ENCODE measurements at places on chromosomes 13 and 19.

DNA sequence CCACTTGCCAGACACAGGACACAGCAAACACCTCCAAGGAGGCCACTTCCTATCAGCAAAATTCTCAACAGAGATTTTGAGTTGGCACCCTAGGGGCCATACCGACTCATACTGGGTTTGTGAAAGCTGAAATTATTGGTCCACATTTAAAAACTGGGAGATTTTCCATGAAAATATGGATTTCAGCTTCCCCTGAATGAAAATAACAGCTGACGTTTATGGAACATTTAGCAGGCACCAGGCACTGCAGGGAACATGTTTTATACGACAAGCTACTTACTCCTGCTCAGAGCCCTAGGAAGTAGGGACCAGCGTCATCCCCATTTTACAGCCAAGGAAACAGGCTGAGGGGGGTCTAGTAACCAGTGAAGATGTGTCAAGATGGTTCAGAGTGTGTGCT lies 169.3 kb downstream of the IER2 start:
- no peak for DNase-seq

DNA sequence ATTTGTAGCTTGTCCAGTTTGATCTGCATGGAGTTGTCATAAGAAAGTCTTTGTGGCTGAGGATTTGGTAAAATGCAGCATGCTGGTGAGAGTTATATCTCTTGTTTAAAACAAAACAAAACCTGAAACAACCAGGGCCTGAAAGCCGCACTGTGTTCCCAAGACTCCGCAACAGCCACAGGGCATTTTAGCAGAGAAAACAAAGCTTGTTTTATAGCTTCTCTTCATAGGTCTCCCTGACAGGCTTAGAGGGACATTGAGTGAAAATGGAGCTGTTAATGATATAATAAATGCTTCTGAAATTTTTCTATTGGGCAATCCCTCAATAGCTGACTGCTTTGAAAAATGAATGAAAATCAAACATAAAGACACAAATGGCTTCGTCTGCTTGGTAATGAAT lies 148.7 kb upstream of the RNF113B start:
- no peak for DNase-seq

DNA sequence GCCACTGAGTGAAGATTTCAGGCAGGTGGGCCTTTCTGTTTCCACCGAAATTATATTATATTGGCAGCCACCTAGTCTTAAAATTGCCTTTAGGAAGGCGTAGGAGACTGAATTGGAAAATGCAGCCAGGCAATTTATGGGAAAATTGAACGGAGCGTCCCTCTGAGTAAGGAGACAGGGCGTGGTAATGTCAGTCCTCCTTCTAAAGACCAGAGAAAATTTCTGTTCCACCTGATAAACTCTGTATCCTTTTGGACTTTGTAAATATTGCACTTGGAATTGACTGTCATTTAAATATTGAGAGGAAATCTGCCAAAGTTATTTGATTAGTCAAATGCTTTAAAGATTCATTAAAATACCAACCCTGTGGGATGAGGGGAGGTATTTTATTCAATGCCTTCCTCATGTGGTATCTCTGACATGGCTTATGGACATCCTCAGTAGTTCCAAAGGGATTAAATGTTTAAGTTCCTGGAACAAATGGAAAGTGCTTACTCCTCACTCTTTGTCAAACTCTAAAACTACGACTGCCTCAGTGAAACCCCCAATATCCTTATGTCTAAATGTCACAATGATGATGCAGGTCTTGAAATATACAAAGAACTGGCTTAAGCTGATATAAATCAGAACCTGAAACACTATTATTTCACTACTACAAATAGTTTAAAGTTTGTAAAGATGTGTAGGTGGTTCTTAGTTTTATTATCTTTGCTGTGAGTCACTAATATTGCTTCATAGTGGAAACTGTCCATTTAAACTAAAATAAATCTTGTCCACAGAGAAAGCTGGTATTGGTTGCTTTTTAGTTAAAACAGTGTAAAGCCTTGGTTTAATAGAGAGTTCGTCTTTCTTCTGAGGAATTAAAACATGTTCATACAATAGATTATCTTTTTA lies 203.2 kb downstream of the FGF14 start:
- DNase-seq: peak; percentile 50

DNA sequence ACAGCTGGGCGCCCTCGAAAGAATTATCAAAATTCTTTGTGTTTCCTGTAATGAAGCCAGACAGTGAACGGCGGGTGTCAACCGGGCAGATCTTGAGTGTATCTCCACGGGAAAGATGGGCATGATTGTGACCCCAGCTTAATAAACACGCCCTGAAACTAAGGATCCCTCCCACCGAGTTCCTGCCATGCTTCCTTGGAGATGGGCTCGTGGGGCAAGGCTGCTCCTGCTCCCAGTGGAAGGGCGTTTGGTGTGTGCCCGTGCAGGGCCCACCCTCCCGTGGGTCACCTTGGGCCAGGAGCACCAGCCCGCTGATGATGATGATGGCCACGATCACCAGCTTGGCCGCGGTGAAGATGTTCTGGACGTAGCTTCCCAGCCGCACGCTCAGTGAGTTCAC lies 7.4 kb downstream of the SLC7A9 start:
- DNase-seq: no peak

DNA sequence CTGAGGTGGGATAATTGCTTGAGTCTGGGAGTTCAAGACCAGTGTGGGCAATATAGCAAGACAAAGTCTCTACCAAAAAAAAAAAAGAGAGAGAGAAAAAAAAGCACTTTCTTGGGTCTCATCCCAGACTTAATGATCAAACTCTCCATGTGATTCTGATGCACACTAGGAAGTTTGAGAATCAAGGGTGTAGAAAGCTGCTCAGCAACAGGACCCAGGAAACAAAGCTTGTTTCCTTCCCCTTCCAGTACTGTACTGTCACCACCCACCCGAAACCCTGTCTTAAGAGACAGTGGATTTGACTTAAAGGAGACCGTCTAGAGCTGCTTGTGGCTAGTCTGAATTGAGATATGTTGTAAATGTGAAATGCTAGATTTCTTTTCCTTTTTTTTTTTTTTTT lies 5.8 kb downstream of the MISP3 start:
- no peak for DNase-seq

GRCh38 chr19:12668346-12668745 lies 1.7 kb downstream of the WDR83 start:
- no peak for DNase-seq

GRCh38 chr13:41465241-41465847 lies 8.0 kb downstream of the RGCC start:
- peak; percentile 81 for DNase-seq

- no peak for DNase-seq
These were observed at the start of gene GJB6 for GRCh38 chr13:20231839-20232555. Gene GJB6, minus strand, starts transcription at chr13:20232319. Its CDS starts 8,839 bp downstream, at chr13:20223480.

Data from fibroblast of lung (primary cell).